ENCODE measurements at places on chromosomes 11 and 22.

DNA sequence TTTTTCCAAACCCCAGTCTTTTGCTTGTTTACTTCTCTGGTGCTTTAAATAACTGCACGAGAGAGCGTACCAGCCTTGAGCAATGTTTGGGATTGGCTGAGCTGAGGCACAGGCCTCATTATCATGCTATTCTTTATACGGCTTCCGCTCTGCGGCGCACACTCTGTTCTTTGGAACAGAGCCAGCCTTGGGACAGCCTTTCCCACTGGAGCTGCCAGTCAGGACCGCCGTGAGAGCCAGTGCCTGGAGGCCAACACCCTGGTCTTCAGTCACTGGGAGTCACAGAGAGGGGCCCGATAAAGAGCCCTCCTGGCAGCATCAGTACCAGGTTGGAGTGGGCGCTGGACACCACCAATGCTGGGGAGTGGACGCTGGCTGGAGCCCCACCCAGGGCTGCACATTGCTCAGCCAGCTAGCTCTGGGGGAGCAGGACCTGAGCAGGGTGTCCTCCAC, 125.6 kb downstream of the BCR start:
- peak; percentile 39 for DNase-seq

DNA sequence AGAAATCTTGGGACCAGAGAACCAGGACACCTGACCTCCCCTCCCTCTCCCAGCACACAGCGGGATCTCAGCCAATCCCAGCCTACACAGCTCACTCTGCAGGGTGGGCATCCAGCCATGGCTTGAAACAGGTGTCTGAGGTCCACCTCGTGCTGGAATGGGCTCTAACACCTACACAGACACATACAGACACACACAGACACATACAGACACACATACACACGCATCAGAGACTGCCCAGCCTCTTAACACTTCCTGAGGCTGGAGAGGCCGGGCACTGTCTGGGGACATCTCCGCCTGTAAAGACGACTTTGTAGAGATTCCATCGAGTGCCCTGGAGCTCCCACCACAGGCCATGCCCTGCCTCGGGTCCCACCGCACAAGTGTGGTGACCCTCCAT, 36.7 kb downstream of the CAPN1 start:
- DNase-seq, result no peak

DNA sequence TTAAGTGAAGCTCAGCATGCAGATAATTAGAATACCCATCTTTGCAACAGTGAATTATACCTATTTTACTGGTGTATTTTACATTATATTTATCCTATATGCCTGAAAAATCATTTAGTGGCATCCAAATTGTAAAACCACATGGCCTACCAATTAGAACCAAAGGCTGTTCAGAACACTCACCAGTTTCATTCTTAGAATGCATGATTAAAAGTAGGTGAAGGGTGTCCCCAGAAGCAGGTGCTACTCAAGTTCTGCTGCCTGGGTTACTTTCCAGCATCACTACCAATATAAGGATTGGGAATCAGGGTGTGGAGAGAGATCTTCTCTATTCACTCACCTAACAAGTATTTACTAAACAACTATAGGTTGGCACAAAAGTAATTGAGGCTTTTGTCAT, 103.3 kb downstream of the SGSM3 start:
- DNase-seq, result no peak

- no peak for DNase-seq
Measured at GRCh38 chr11:133265530-133266035, 266.7 kb downstream of the OPCML start.

GRCh38 chr11:73553266-73553665, 44.6 kb downstream of the FAM168A start:
- no peak for DNase-seq

- no peak for DNase-seq
Measured at GRCh38 chr11:77783025-77783424, 37.5 kb downstream of the RSF1 start.

GRCh38 chr11:106457727-106458126, 380.3 kb downstream of the AASDHPPT start:
- no peak for DNase-seq
